ENCODE measurements at places on chromosomes 2 and 18.

DNA sequence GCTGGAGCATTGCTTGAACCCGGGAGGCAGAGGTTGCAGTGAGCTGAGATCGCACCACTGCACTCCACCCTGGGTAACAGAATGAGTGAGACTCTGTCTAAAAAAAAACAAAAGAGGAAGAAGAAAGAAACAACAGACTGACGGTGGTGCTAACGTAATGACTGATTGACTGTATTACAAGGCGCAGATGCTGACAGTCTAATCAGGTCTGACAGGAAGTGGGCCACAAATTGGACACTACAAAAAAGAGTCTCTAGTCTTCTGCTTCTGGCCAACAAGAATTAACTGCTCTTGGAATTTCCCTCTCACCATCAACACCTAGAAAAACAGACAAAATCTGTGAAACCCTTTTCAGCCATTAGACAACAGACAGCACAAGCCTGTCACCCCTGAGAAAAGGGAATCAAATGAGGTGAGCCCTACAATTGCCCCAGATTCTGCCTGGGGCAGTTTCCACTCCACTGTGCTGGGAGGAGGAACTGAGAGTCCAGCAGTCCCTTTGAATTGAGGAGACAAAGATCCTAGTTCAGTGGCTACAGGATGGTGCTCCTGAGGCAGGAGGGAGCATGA, 43.3 kb downstream of the SNED1 start:
- no peak for DNase-seq

- no peak for DNase-seq
Measured at GRCh38 chr2:57372237-57372984, 674.2 kb upstream of the VRK2 start.

DNA sequence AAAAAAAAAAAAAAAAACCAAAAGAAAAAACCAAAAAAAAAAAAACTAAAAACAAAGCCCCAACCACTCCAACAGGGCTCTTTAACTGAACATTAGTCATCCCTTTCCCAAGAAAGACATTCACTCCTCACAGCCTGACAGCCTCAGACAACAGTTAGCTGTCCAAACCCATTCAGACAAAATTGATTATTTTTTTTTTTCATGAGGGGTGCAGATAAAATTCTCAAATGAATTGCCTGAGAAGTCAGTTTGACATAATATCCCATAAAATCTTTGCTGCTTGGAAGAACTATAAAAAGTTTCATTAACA, 206.1 kb upstream of the REV1 start:
- DNase-seq, result no peak

GRCh38 chr2:221589696-221590095, 17.6 kb upstream of the EPHA4 start:
- no peak for DNase-seq

- no peak for DNase-seq
Measured at GRCh38 chr2:16623031-16623430, 42.6 kb downstream of the CYRIA start.
